CD8-positive, alpha-beta T cell (primary cell): ENCODE measurements at places on chromosomes 16 and 17. TPM values are rescaled to one million over a fixed set of nuclear protein-coding genes. Genes with fewer than 3 reads are reported as not detected.

TMEM88 gene
- total RNA-seq, result 33.7 TPM

KRTAP9-4 gene
- total RNA-seq, result not detected

SYNGR2 gene
- 36.7 TPM for total RNA-seq

FOXN1 gene
- not detected for total RNA-seq

- no peak for DNase-seq
Measured at GRCh38 chr16:31351246-31351941, 3.6 kb upstream of the ITGAX start.

DNA sequence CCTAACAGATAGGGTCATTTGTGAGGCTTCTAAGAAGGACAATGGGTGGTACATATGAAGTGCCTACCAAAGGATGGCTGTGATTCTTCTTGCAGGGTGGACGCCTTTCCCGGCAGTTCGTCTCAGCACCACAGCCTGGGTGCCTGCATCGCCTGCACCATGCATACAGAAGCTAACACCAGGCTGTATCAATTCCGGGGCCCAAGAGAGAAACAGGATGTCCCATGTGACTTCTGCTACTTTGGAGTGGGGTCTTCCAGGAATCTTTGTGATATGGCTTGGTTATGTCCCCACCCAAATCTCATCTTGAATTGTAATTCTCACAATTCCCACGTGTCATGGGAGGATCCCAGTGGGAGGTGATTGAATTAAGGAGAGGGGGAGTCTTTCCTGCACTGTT lies 251.6 kb upstream of the TNRC6C start:
- no peak for DNase-seq

DNA sequence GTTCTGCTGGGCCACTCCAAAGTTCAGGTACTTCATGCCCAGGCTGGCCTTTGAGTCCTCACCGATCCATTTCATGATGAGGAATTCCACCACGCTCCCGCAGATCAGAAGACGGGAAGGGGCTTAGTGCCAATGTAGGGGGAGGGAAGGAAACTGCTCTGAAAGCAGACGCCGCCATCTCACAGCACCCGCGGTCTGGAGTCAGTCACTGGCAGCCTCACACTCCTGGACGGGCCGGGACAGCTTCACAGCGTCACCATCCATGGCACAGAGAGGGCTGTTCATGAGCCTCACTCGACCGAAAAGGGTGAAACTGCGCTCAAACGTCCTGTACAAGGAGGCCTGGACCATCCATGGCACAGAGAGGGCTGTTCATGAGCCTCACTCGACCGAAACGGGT lies 62.0 kb downstream of the RPH3AL start:
- DNase-seq, result no peak

GRCh38 chr16:11985250-11985649 lies 8.7 kb downstream of the SNX29 start:
- no peak for DNase-seq

DNA sequence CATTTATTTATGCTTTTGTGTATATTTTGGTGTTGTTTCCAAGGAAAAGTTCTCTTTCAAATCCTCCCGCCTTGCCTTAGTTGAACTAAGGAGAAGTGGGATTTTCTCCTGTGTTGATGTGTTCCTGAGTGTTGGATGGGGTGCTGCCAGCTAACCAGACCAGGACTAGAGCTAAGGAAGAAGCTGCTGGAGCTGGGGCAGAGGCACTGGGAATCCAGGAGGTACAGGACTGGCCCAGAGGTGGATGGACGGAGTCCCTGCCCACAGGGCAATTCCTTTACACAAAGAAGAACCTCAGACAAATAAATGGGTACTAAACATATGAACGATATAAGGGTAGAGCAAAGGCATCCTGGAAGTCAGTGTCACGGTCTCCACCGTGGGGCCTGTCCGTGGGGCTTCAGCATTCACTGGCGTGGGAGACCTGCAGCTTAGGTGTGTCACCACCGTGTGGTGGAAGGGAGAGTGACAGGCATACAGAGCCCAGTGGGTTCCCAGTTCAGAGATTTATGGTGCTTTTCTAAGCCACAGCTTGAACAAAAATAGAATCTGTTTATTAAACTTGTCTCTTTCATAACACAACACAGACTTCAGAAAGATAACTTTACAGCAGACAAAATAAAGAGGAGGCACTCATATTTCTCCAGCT lies 270.7 kb downstream of the NTN1 start:
- DNase-seq, result peak; percentile 18

DNA sequence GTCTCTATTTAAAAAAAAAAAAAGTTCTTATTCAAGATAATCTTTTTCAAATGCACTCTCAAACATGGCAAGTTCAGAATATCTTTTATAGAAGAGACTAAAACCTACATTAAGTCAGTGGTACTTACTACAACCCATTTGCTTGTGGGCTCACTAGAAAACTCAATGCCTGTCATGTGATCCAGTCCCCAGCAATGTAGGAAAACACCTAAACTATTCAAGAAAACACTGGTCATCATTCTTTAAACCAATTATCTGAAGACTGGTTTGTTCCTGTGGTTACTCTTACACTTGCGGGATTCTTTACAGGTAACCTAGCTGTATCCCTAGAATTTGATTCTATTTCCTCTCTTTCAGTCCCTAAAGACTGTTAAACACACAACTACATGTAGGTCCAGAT lies 19.6 kb downstream of the MED13 start:
- DNase-seq, result no peak

DNA sequence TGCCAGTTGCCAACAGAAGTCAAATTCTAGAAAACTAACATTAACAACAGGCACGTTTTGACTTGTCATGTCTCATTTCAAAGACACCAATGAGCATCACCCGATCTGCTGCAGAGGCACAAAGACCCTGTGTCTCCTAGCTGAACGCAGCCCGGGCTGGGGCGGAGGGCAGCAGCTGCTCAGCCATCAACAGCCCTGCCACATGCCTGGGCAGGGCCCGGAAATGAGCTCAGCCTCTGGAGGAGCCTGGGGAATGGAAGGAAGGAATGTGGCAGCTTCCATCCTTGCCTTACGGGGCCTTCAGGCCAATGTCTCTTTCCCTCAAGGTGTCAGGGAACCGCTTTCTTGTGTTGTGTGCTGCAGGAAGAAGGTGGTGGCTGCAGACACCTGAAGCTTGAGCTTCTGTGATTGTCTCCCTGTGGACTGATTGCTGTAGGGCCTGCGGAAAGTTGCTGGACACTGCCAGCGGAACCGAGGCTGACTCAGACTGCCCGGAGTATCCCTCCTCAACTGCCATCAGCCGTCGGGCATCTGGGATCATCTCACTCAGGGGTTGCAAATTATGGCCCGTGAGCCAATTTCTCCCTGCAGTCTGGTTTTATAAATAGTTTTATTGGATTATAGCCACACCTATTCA lies 7.3 kb downstream of the CDH13 start:
- no peak for DNase-seq

- no peak for DNase-seq
Measured at GRCh38 chr17:79965806-79966205, 69.9 kb downstream of the TBC1D16 start.

DNA sequence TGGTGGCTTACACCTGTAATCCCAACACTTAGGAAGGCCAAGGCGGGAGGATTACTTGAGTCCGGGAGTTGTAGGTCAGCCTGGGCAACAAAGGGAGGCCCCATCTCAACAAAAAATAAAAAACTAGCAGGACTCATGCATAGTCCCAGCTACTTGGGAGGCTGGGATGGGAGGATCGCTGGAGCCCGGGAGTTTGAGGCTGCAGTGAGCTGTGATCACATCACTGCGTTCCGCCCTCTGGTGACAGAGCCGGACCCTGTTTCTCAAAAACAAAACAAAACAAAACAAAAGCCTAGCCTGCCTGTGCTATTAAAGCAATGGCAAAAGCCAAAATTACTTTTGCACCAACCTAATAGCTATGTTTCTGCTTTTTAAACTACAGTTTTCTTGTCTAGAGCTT lies 1.5 kb downstream of the FCSK start:
- DNase-seq, result no peak

DNA sequence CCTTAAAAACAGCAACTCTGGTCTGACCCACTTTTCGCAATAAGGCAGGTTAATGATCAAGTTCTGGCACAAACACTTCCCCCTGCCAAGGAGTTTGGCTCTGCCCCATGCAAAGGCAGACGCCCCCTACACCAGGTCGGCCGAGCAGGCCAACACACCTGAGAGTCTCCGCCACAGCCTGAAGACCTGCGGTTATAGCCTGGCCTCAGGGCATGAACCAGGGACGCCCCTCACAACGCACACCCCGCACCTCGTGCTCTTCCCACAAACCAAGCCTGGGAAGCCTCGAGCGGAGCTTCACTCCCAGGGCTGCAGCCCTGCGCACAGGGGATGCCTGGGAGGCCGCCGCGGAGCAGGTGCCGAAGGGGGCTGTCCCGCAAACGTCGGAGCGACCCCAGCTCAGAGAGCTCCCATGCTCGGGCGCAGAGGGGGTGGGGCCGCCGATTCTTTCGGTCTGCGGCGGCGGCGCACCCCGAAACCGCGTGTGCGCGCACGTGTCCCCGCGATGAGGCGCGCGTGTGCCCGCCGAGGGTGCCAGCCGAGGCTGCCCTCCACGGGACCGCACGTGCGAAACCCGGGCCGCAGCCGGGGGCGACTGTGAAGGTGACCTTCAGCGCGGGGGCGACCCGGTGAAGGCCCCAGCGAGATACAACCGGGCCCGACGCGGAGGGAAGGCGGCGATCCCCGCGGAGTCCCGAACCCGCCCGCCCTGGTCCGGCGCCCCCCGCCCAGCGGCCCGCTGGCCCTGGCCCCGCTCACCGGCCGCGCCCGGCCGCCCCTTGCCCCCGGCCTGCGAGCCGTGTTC lies 559 bp downstream of the CLUH start:
- DNase-seq, result peak; percentile 32

- no peak for DNase-seq
Measured at GRCh38 chr16:4070936-4071335, 45.3 kb downstream of the ADCY9 start.

DNA sequence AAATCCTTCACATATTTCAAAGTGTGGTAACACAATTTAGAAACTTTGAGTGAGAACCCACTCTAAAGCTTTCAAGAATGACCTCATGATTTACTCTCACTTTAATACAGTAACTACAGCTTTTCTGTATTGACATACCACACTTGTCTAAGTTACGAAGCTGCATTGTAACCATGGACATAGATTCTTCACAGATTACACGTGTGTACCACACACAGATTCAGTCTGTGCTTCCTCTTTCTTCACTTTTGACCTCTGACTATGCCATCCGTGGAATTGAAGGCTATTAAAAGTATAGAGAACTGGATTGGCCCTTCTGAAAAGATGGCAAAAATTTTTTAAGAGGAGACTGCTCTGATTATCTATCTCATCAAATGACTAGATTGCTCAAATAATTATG lies 172.7 kb downstream of the TANC2 start:
- no peak for DNase-seq

DNA sequence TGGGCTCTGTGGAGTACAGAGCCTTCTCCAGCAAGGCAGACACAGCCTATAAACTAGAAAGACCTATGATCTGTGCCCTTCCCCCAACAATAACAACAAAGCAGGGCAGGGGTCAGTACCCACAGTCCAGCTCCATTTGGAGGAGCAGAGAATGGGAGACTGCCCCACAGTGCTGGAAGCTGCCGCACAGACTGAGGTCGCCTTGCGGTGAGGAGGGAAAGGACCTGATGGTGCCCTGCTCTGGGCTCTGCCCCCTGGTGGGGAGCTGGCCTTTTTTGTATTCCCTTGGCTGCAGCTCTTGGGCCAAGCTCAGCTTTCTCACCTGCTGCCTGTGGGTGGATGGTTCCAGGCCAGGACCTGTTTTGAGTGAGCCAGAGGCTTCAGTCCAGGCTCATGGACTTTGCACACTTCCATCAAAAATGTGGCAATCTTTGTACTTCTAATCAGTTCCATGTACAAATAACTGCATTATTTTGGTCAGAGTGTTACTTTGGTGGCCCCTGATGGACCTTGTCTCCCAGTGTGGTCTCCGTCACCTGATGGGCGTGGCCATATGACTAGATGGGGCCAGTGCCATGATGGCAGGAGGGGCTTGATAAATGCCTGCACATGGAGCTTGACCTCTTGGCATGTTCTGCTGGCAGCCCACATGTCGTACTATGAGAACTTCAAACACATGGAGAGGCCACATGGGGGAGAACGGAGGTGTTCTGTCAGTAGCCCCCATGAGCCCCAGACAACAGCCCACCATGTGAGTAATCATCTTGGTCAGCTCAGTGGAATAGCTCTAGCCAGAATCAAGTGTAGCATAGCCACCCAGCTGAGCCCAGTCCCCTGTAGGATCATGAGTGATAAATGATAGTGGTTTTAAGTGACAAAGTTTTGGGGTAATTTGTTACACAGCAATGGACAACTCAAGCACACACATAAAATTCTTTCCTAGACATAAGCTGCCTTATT lies 24.2 kb downstream of the B9D1 start:
- peak; percentile 70 for DNase-seq

GRCh38 chr16:48556913-48557351 lies 53.0 kb downstream of the N4BP1 start:
- no peak for DNase-seq

DNA sequence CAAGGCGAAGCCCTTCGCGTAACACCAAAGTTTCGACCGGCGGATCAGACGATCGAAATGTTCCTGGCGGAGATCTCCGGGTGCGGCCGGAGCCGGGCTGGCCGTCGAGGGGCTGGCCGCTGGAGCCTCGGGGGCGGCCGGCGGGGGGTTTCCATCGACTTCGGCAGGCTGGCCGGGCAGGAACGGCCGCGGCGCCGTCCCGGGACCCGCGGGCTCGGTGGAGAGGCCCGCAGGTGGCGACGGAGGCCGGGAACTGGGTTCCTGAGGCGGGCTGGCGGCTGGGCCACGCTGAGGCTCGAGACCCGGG lies 1.1 kb downstream of the EPOP start:
- no peak for DNase-seq

DNA sequence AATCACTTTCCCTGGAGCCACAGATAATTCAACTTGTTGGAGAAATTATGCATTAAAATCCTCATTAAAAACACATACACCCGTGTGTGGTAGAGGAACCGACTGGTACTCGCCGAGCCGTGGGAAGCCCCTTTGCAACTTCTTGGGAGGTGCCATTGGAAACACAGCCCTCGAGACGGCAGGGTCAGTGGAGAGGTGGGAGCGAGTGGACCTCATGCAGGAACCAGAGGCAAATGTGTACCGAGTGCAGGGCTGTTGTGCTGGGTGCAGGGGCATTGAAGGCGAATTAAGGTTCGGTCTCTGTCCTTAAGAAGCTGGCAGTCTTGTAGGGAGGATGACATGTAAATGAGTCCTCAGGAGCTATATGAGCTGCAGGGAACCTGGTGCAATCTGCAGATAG lies 318.3 kb downstream of the CPPED1 start:
- DNase-seq, result no peak

- no peak for DNase-seq
Measured at GRCh38 chr16:57372372-57373116, at the start of gene CX3CL1. Gene CX3CL1, plus strand, starts transcription at chr16:57372490. Its CDS starts 79 bp downstream, at chr16:57372569.
